ENCODE measurements at places on chromosomes 1 and 21. TPM values are rescaled to one million over a fixed set of nuclear protein-coding genes. Genes with fewer than 3 reads are reported as not detected.
A peak's percentile ranks its signal among the peaks of the same experiment; 100 is the strongest.

The C1orf115 gene
- total RNA-seq: 19.0 TPM

The NUDT4B gene
- total RNA-seq: 1.3 TPM

The VAV3 gene
- 10.0 TPM for total RNA-seq

The YRDC gene
- 12.7 TPM for total RNA-seq

The GPR3 gene
- 1.3 TPM for total RNA-seq

The MATN1 gene
- 0.24 TPM for total RNA-seq

DNA sequence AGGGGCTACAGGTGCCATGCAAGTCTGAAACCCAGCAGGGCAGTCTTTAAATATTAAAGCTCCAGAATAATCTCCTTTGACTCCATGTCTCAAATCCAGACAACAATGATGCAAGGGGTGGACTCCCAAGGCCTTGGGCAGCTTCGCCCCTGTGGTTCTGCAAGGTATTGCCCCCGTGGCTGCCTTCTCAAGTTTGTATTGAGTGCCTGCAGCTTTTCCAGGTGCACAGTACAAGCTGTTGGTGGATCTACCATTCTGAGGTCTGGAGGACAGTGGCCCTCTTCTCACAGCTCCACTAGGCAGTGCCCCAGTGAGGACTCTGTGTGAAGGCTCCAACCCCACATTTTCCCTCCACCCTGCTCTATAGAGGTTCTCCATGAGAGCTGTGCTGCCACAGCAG is 3.7 kb upstream of the MROH9 start:
- no peaks in the 10 kb centered on the region for H3K36me3 ChIP-seq
- no peak overlapping the region for H3K4me3 ChIP-seq
- H3K27ac ChIP-seq: no peak overlapping the region
- no peak for DNase-seq

DNA sequence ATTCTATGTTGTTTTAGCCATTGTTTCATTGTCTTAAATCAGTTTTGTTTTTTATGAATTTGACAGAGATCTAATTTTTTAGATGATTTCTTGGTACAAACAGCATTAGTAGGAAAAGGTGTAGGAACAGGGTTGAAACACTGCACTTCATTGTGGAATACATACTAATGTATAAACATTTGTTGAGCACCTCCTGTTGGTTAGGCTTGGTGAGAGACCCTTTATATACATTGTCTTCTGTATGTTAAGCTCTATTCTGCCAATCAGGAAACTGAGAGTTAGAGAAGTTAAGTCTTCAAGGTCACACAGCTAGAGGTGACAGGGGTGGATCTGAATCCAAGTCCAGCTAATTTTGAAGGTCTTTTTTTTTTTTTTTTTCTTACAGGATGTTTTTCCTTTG is 192.7 kb downstream of the VPS13D start:
- H3K4me1 ChIP-seq: peaks cover 30% of the 10 kb centered on the region
- no peaks in the 10 kb centered on the region for H3K27me3 ChIP-seq
- no peak overlapping the region for H3K4me3 ChIP-seq
- peaks cover 37% of the 10 kb centered on the region for H3K36me3 ChIP-seq
- no peak overlapping the region for H3K27ac ChIP-seq

DNA sequence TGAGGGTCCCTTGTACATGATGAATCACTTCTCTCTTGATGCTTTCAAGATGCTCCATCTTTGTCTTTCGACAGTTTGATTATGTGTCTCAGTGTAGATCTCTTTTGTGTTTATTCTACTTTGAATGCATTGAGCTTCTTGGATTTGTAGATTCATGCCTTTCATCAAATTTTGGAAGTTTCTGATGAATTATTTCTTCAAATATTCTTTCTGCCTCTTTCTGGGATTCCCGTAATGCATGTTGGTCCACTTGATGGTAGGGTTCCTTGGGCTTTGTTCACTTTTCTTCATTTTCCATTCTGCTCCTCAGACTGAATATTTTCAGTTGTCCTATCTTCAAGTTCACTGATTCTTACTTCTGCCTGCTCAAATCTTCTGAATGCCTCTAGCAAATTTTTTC is 50.7 kb downstream of the ADSS2 start:
- peaks cover 40% of the 10 kb centered on the region for H3K36me3 ChIP-seq
- no peaks in the 10 kb centered on the region for H3K27me3 ChIP-seq
- DNase-seq: no peak
- no peak overlapping the region for H3K4me3 ChIP-seq
- H3K4me1 ChIP-seq: no peaks in the 10 kb centered on the region

DNA sequence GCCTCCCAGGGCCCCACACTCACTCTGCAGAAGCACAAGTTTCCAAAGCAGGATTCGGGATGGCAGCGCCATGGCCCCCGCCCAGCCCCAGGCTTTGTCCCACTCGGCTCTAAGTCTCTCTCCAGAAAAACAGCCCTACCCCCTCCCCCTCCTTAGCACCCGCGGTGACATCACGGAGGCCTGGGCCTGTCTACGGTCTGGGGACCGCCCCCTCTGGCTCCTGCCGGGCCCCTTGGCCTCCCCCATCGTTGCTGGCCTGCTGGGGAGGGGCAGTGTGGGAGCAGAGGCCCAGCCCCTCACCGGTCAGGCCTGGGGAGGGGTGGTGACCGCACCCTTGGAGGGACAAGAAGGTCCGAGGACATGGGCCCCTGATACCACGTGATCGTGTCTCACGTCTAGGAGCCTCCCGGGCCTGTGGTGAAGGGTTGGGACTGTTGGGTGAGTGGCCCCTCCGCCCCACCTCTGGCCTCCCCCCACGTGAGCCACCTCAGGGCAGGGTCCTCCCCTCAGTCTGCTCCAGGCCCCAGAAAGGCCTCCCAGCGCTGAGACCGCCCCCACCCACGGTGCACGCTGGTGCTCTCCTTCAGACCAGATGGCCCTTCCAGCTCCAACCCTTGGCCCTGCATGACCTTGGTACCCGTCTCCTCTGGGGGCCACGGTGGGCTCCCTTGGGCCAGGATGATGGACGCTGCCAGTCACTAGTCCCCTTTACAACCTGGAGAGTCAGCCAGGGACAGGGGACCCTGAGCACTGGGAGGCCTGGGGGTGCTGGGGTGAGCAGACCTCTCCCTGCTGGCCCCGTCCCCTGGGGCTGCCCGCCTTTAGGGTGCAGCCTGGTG is at the start of gene MXRA8:
Gene MXRA8 (minus strand): TSS at position 123 of the 839 bp plus-strand sequence. CDS start 51 bp downstream, at position 72.
- no peaks in the 10 kb centered on the region for H3K36me3 ChIP-seq
- H3K4me1 ChIP-seq: peaks cover 20% of the 10 kb centered on the region
- peak within 1 kb of the TSS; percentile 80 for H3K27ac ChIP-seq
- no peak for DNase-seq
- no peaks in the 10 kb centered on the region for H3K27me3 ChIP-seq
